ENCODE measurements at places on chromosomes 5 and 9. TPM values are rescaled to one million over a fixed set of nuclear protein-coding genes. Genes with fewer than 3 reads are reported as not detected.

DNA sequence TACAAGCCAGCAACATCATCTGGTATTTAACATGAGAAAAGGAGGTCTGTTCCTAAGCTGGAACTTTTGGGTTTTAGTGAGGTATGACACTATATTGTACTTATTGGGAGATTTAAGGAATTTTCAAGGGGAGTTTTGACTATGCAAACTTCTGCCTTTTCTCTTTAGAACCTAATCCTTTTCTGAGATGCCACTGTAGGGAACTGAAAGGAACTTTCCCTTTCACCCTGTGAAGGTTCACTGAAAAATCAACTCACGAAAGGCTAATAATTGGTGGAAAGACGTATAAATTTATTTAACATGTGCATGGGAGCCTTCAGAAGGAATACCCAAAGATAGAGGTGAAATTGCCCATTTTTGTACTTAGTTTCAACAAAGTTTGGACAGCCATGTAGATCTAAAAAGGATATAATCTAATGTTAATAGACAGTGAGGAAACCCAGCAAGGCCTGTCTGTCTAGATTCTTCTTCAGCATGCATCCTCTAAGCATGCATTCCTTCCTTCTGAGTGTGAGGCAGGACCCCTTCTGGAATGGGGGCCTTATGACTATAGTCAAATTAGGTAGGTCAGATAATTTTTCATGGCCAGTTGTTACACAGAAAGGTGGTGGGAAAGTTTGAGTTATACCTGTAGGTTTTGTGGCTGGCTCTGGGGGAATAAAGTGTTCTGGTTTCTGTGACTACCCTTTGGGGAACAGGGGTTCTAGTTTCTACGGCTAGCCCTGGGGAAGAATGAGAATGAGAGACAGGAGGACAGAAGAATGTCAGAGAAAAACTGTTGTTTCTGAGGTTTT lies 200.3 kb downstream of the C9orf152 start:
- no peak for DNase-seq

GRCh38 chr9:5184776-5185175 lies 663 bp downstream of the INSL6 start:
- no peak for DNase-seq

GRCh38 chr5:73204332-73204731 lies 31.3 kb downstream of the TMEM174 start:
- no peak for DNase-seq

GRCh38 chr9:128823903-128824406 lies 5.6 kb downstream of the SPOUT1 start:
- DNase-seq: no peak

DNA sequence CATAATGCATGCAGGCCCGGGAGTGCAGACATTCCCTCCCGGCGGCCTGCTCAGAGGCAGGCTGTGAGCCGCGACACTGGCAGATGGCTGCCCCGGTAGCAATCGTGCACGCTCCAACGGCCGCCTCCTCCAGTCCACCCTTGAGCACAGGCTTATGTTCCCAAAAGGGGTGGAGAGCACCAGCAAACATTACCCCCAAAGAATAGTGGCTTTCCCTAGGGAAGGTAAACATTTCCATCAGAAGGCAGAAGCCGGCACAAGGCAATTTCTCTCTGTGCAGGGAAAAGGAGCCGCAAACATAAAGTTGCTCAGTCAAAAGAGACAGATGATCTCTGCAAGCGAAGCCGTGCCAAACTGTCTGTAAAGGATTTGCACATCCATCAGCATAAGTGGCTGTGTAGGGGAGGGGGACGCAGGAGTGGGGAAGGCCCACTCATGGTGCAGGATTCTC lies 92.5 kb downstream of the SIL1 start:
- peak; percentile 45 for DNase-seq

DNA sequence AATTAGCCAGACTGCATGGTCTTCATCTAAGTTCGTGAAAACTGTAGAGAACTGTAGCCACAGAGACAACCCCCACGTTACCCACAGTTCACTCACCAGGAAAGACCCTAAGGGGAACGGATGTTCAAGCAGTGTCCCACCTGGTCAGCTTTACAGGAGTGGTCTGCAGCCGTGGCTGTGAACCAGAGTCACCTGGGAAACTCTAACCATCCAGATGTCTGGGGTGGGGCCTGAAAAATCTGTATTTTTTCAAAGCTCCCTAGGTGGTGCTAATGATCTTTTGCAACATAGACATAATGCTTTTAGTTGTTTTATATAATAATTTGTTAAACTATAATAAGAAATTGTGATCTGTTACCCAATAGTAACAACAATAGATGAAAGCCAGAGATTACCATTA lies 47.7 kb upstream of the ANGPTL2 start:
- DNase-seq: no peak

GRCh38 chr5:72476275-72476674 lies 30.9 kb downstream of the ZNF366 start:
- DNase-seq: no peak

- DNase-seq: no peak
Observed at GRCh38 chr5:160693831-160694465, 158.1 kb downstream of the ATP10B start.

DNA sequence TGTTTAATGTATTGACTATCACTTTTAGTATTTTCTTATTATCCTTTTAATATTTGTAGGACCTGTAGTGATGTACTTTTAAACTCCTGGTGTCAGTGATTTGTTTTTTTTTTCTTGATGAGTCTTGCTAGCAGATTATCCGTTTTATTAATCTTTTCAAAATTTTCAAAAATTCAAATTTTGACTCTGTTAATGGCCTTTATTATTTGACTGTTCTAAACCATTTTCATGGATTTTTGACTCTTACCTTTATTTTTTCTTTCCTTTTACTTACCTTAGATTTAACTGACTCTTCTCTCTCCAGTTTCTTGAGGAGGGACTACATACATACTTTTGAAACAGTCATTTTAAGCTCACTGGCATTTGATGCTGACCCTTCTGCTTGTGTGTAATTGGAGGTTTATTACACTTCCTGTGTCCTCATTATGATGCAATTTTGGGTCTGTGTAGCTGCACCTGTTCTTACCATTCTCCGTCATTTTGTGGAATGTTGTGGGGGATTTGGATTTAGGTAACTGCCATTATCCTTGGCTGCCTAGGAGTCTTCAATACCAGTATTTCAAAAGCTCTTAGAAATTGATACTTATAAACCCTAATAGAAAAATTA lies 32.0 kb upstream of the EXOC3 start:
- DNase-seq: no peak

DNA sequence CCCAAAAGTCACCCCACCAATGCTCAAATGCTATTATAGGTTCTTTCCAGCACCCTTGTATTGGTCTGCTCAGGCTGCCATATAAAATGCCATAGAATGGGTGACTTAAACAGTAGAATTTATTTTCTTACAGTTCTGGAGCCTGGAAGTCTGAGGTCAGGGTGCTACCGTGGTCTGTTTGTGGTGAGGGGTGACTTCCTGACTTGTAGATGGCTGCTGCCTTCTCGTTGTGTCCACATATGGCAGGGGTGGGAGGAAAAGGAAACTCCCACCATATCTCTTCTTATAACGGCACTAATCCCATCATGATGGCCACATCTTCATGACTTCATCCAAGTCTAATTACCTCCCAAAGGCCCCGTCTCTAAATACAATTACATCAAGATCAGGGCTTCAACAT lies 257.8 kb upstream of the TARS1 start:
- no peak for DNase-seq

GRCh38 chr9:29068461-29068860 lies 1495.2 kb upstream of the C9orf72 start:
- DNase-seq: peak; percentile 27

DNA sequence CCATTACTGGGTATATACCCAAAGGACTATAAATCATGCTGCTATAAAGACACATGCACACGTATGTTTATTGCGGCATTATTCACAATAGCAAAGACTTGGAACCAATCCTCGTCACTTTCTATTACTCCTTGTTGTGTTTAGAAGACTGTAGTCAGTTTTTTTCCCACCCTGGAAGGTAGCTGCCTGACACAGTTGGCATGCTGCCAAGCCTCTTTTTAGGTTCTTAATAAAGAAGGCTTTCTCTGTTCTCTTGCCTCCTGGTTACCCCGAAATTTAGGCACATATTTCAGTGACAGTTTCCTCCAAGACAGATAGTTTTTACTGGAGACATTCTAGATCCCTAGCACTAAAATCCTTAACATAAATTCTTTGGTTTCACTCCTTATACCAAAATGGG lies 205.4 kb upstream of the PCSK5 start:
- no peak for DNase-seq

- no peak for DNase-seq
Observed at GRCh38 chr5:172334196-172334595, 50.6 kb upstream of the UBTD2 start.

DNA sequence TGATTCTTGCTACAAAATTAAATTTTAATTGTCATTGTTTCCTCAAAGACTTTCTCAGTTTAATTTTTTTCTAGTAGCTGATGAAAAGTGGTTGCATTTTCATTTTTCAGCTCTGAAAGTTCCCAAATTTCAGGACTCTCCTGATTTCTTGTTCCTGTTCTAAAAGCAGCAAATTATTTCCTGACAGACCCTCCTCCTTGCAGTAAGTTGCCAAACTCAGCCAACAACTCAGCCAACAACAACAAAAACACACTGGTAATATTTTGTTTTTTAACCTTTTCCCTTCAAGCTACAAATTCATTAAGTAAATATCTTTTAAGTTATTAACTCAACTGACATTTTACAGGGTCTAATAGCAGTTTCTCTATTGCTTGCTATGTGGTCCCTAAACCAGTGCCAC lies 487.8 kb upstream of the NUDT12 start:
- no peak for DNase-seq

DNA sequence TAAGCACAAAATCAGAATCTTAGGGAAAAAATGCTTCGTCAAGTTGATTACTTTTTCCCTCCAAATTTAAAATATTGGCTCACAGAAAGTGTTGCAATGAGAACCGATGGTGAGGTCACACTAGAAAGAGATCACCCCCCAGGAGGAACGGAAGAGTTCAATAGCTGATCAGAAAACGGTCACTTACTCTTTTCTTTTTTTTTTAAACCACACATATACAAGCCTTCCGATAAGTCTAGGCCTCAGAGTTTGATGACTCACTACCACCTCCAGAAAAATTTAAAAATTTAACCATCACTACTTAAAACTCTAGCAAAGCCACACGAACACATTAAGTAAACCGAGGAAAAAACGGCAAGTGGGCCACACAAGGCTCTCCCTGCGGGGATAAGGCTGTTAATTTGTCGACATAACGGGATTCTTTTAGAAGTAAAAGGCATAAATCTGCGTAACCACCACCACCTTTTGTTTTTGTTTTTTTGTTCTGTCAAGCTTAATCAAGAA lies 1.2 kb downstream of the SURF4 start:
- no peak for DNase-seq

GRCh38 chr9:126556560-126557250 lies 57.0 kb upstream of the LMX1B start:
- no peak for DNase-seq

DNA sequence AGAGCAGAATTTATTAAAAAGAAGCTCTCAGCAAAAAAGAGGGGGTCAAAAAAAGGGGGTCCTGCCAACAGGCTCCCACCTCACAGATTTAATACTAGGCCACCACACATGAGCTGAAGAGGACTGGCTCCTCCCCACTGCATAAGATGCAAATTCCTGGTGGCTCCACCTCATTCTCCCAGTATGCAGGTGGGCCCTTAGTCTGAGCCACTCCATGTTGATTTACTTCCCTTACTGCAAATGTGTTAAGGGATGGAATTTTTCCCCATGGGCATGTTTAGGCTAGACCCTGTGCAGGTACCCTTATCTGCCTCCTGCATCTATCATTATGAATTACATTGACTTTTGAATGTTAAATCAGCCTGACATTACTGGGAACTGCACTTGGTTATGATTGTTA lies 82.9 kb downstream of the ISOC1 start:
- no peak for DNase-seq

Gene AK8
- 0.77 TPM for polyA plus RNA-seq

Gene HRH2
- 0.08 TPM for polyA plus RNA-seq

Gene STK32A
- 0.20 TPM for polyA plus RNA-seq

Gene CPLANE1
- 3.6 TPM for polyA plus RNA-seq

Gene CARD9
- polyA plus RNA-seq: 1.7 TPM

Gene GBGT1
- 0.51 TPM for polyA plus RNA-seq

Gene KIF20A
- polyA plus RNA-seq: 16.0 TPM

Gene BRINP1
- 0.41 TPM for polyA plus RNA-seq

Gene STKLD1
- 2.5 TPM for polyA plus RNA-seq

Gene GNA14
- 0.26 TPM for polyA plus RNA-seq
